ENCODE measurements at places on chromosomes 2 and 18. TPM values are rescaled to one million over a fixed set of nuclear protein-coding genes. Genes with fewer than 3 reads are reported as not detected.
A peak's percentile ranks its signal among the peaks of the same experiment; 100 is the strongest.

DNA sequence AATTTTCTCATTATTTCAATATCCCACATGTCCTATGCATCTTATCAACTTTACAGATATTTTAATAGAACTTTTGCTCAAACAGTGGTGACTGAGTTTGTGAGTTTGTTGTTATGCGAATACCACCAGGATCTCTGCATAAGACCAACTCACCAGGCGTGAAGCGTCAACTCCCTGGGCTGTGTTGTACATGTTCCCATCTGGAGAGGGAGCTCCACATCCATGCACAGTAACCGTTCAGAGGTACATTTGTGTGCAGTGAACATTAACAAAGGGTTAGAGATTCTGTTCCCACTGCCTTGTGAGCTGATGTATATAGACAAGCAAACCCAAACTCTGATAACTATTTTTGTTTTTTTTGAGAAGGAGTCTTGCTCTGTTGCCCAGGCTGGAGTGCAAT, 188.7 kb downstream of the MYT1L start:
- DNase-seq, result no peak

GRCh38 chr2:190718652-190719526, 70.0 kb downstream of the NAB1 start:
- DNase-seq, result no peak

- DNase-seq, result no peak
Observed at GRCh38 chr2:174063492-174064092, 98.4 kb upstream of the SP3 start.

- DNase-seq, result peak; percentile 34
Observed at GRCh38 chr2:97743913-97744312, 30.5 kb downstream of the ZAP70 start.

DNA sequence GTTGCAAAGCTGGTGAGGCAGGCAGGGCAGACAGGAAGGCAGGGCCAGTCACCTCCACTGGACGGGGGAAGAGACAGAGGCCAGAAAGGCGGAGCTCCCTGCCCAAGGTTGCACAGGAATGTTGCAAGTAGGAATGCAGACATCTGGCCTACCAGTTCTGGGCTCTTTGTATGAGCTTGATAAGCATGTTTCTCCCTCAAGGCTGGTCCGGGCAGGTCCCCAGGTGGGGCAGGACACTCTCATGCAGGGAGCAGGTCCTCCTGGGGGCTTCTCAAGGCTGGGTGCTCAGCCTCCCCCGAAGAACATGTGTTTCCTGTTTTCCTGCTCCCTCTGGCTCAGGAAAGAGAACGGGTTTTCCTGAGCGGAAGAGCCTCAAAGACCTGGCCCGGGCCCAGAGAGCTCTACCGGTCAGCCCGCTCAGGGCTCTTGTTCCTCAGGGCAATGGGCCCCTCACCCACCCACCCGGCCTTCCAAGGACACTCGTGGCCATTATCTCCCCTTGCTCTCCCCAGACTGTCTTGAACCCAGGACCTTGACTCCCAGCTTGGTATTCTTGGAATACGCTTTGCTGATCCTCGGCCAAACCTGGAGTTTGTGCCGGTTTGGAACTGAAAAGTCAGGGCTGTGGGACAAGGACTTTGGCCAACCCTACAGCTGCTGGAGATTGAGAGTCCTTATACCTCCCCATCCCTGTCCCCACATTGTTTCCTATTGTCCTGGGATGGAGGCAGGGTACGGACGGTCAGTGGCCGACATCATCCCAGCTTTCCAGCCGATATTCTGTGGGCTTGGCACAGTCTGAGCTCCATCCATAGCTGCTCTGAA, 87.7 kb upstream of the HAAO start:
- DNase-seq, result no peak

The COL4A4 gene
- 0.93 TPM for total RNA-seq

The USP37 gene
- total RNA-seq, result 13.9 TPM

The PROM2 gene
- 0.28 TPM for total RNA-seq

DNA sequence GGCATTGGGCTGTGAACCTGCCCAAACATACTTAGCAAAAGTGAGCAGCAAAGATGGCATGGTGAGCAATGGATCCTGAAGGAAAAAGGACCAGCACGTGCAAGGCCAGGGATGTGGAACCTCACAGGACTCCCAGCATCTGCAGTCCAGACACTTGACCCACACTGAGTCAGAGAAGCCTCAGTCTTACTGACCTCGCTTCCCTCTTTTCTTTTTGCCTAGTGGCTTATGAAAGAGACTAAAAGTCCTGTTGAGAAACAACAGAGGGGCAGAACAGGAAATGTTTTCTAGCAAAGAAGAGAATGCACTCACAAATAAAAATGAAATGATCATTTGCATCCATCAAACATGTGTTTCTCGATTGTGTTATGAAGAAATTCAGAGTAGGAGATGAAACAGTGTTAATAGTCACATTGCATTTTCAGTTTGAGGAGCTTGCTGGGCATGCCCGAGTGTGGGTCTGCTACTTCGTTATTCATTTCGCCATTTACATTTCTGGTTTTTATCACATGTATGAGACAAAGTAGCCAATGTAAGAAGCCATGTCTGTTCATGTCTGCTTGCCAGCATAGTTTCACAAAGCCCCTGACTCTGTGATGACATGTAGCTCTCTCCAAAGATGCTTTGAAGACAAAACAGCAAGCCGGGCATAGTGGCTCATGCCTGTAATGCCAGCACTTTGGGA, 118.4 kb downstream of the INO80D start:
- DNase-seq, result no peak

- no peak for DNase-seq
Observed at GRCh38 chr2:70702711-70703395, 65.1 kb downstream of the ADD2 start.

DNA sequence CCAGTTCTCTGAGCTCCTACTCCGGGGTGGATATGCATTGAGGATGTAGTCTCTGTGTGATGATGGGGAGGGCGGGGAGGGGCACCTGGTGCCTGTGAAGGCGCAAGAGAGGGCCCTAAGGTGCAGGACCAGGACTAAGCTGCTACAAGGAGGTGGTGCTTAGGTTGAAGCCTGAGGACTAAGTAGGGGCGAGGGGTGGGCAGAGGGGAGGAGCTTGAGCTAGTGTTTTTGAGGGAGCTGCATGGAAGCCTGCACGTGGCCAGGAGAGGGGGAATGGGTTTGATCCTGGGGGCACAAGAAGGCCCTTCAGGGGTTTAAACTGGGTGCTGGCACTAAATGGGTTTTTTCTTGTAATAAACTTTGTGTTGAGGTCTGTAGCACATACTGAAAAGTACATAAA, 105.0 kb downstream of the UGGT1 start:
- no peak for DNase-seq

DNA sequence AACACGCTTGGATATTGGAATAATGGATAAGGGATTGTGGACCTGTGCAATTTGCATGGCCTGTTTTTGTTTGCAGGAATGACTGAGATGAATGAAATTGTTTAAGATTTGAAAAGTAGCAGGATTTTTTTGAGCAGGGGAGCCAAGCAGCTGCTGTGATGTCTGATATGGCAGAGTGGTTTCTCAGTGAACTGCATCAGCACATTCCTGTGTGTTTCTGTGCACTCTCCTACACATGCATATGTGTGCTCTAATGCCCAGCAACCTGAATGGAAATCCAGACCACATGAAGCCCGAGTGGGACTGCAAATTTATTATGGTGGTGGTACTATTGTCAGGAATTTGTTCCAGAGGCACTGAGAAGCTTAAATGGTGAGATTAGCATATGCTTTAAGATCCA, 161.7 kb downstream of the PARD3B start:
- no peak for DNase-seq

- no peak for DNase-seq
Observed at GRCh38 chr18:68740966-68741365, 26.1 kb upstream of the TMX3 start.

- no peak for DNase-seq
Observed at GRCh38 chr18:57909620-57910019, 106.5 kb upstream of the ATP8B1 start.

DNA sequence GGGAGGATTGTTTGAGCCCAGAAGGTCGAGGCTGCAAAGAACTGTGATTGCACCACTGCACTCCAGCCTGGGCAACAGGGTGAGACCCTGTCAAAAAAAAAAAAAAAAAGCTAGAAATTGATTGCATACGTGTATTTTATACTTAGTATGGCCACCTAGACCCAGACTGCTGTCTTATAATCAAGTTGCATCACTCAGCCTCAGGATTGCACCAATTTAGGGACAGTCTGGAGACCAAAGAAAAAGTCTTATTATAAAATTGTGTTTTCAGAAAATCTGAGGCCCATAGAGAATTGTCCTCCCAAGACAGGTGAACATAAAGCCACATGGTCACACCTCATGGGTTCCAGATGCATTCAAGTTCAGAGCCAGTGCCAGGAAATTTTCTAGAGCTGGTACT, 17.1 kb upstream of the PLEKHM3 start:
- no peak for DNase-seq

- no peak for DNase-seq
Observed at GRCh38 chr2:54606393-54606958, 117.0 kb upstream of the EML6 start.

DNA sequence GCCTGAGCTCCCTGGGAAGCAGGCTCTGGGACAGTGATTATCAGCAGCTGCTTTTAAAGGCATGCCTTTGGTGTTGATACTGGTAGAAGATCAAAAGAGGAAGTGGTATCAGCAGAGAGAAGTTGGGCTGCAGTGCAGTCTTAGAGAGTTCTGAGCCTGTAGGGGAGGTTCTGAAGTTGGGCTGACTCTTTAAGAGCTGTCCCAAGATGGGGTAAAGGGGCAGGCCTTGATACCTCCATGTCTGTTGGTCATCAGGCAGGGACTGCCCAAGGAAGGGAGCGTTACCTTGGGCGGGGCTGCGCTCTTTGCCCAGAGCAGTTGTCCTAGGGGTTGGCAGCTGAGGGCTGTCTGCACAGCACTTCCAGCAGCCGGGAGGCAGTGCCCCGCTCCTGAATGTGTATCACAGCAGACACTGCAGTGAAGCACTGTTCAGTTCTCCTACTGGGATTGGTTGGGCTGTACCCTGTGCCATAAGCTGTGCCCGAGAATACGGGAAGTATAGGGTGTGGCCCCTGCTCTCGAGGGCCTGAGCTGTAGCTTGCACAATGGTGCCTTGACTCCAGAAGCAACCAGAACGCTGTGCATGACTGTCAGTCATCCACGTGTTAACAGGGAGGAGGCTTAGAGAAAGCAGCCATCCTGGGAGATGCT, 177.0 kb downstream of the CTIF start:
- DNase-seq, result peak; percentile 87

DNA sequence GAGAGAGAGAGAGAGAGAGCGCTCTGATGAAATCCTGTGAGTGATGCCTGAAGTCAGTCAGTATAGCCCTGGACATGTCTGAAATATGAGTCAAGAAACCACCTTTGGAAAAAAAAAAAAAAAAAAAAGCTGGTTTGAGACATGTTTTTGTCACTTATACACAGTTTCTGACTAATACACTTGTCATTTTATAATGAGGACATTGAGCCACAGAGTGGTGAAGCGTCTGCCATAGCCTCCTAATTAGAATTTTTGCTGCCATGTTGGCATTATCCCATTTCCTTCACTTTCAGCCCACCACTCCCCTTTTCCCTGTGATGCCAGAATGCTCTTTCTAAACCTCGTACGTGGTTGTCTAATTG, 15.7 kb upstream of the MYO3B start:
- DNase-seq, result no peak
